GOT3 (cell line): ENCODE measurements at places on chromosomes 1 and 21.

DNA sequence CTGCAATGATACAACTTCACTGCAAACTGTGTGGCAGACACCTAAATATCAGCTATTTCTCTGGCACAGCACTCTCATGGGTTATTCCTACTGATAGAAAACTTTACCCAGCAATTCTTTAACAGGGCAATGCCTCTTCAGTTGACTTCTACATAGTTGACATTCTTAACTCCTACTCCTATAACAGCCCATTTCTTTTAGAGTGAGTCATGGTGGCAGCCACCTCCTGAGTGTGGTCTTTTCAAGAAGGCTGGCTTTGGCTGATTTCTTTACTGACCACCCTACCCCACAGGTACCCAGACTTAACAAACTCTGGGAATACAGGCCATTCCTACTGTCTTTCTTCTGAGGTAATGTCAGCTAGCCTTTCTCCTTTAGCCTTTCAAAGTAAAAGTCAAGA, 805.8 kb upstream of the ADGRL2 start:
- DNase-seq: no peak

GRCh38 chr1:225435957-225436392, 8.1 kb upstream of the LBR start:
- no peak for DNase-seq

DNA sequence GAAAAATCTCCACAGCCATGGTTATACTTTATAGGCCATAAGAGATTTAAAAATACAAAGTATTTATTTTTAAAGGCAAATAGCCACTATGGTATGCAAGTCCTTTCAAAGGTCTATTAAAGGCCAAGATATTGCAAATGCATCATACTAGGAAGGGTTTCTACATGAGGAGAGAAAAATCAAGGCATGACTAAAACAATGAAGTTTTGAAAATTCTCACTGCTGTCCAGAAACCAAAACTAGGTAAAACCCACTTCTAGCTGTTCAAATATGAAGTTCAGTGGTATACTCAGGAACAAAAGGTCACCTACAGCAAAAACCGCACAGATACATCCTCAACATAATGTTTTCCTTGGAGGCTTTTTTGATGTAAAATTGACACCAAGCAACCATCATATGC, 75.0 kb downstream of the EPS15 start:
- no peak for DNase-seq

- DNase-seq: no peak
Observed at GRCh38 chr1:174075245-174075692, 53.1 kb upstream of the RC3H1 start.

DNA sequence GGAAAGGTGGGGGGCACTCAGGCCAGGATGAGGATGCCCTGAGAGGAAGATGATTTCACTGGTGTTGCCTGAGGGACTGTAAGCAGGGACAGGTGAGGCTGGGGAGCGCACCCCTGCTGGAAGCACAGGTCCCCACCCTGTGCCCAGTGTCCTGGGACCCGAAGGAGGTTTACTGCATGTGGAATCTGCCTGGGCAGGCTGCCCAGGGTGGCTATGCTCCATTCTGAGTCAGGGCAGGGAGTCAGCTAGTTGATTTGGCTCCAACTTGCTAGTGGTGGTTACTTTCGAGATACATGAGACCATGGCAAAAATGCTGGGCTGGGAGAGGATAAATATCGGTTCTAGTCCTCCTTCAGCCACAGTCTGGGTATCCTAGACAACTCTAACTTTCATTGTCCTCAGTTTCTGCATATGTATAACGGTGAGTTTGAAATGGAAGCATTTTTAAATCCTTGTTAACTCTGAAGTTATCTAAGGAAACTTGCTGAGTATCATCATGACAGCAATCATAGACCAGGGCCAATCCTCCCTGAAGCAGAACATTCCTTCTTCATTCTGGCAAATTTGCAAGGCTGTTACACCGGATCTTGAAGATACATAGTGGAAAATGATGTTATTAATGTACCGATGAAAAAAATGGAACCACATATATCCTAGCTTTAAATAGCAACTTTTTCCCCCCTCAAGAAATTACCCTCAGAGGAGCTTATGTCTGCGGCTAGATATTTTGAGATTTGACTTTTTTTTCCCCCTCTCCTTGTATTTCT, 7.7 kb downstream of the TLR5 start:
- DNase-seq: peak; percentile 18

DNA sequence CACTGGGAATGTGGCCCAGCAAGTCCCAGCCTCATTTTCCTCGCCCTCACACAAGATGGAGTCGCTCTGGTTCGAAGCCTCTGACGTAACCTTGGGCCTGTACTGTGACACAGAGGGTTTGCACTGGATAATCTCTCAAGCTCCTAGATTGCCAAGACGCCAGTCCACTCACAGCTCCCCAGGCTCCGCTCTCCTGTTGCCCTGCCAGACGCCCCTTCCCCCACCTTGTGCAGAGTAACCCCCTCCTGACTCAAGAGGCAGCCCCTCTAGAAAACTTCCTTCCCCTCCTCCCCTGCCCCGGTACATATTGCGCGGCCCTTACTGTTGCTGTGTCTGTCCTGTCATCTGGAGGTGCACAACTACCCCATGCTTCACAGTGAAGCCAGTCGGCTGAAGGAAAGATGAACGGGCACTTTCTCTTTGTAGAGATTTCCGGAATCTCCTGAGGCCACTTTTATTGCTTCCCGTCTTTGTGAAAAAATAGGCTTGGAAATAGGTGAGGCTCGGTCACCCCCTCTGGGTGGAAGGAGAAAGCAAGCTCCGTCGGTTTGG, 981 bp upstream of the KIAA1614 start:
- DNase-seq: no peak

DNA sequence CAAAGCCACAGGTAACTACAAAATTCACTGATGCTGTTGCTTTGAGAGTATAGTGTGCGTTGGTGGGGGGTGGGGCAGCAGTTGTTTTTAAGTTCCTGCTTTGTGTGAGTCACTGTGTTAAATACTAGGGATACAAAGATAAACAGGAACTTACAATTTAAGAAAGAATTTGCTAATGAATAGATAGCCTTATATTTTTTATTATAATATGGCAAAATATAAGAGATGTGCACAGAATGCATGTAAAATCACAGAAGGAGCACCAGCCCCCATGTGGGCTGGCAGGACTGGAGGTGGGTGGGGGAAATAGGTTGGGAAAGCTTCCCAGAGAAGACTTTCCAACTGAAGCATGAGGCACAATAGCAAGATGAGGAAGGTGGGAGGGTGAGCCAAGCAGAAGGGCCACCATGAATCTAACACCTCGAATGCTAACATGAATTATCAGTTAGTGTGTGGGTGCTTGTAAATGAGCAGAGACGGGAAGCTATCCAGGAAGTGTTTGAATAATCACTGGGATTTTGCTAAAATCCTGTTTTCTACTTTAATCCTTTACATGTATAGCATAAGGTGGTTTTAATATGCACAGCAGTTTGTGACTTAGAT, 57.0 kb upstream of the RAVER2 start:
- DNase-seq: no peak

DNA sequence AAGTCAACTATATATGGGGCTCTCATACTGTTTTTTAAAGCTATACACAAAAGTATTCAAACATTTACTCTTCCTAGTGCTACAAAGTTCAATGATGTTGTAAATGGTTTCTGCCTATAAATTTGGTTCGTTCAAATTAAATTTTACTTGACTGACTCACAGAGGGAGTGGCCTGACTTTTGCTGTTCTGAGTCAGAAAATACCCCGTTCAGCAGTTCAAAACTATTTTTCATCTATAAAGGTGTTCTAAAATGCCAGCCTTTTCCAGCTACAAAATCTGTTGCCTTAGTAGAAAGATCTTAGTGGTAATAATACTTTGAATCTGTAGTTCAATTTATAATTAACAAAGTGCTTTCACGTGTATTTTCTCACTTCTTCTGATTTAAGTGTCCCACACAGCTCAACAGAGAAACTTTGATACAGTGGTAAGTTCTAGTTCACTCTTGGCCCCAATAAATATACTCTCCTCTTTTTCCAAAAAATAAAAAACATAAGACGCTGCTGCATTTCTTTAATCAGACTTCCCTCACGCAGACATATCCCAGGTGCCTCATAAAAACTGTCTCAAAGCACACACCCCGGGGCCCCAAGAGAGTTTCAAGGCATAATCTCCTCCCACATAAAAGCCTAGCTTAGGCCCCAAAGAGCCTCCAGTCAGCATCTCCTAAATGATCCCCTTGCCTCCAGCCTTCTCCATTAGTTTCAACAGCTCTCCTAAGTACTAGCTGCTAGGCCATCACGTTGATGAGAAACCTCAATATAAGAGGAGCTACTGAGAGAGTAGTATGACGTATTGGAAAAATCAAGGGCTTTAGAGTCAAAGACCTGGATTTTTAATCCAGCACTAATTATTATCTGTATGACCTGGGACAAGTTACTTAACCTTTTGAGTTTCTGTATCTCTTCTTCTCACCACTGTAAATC, 3.2 kb downstream of the PTP4A2 start:
- DNase-seq: no peak

- no peak for DNase-seq
Observed at GRCh38 chr1:38561725-38562124, 297.8 kb downstream of the RRAGC start.

DNA sequence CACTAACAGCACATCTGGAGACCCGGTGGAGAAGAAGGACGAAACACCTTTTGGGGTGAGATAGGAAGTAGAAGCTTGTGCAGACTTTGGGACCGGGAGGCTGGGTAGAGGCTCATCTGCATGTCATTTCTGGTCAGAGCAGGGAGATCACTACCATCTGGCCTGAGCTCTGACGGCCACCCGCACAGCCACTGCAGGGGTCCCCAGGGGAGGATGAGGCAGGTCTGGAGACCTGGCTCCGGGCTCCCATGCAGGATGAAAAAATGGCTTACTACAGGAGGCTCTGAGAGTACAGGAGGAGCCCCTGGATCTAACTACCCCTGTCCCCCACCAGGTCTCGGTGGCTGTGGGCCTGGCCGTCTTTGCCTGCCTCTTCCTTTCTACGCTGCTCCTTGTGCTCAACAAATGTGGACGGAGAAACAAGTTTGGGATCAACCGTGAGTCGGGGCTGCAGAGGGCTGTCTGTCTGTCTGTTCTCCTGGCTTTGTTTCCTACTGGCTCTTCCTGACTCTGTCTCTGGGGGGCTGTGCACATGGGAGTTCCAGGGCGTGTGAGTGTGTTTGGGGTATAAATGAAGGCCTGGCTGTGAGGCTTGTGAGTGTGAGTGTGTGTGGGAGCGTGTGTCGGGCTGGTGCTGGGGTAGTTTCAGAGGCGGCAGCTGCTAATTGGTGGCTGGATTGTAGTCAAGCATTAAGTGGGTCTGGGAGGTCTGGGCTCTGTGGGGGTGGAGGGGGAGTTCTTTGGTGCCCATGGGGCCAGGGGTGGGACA, 14.1 kb downstream of the NTRK1 start:
- no peak for DNase-seq

- DNase-seq: no peak
Observed at GRCh38 chr1:184622136-184622823, 132.4 kb downstream of the EDEM3 start.

DNA sequence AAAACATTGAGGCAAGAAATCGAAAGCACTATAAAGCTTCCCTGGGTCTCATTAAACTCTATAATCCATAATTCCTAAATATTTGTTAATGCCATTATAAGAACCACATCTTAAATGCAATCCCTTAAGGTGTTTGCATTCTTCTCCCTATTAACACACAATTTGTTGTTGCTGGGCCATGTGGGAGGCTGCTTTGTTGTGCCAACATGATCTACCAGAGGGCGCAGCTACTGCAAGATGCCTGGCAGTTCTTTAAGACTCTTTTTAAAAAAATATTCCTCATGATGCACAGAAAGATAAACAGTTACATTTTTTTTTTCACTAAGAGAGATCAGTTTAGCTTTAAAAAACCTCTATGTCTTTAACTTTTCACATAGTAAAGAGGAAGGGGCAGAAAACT, 39.0 kb upstream of the BCAS2 start:
- no peak for DNase-seq

DNA sequence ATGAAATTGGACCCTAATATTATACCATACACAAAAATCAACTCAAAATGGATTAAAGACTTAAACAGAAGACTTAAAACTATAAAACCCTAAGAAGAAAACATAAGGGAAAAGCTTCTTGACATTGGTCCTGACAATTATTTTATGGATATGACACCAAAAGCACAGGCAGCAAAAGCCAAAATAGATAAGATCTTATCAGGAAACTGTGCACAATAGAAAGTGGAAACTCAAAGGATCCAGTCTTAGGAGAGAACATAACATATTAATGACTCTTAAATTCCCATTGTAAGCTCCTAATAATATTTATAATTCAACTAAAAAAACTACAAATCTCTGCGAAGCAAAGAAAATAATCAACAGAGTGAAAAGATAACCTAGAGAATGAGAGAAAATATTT, 39.8 kb downstream of the RGS13 start:
- DNase-seq: no peak

GRCh38 chr1:173527151-173527826, 50.2 kb downstream of the PRDX6 start:
- no peak for DNase-seq

GRCh38 chr1:210696709-210697108, 368.0 kb downstream of the HHAT start:
- DNase-seq: no peak

DNA sequence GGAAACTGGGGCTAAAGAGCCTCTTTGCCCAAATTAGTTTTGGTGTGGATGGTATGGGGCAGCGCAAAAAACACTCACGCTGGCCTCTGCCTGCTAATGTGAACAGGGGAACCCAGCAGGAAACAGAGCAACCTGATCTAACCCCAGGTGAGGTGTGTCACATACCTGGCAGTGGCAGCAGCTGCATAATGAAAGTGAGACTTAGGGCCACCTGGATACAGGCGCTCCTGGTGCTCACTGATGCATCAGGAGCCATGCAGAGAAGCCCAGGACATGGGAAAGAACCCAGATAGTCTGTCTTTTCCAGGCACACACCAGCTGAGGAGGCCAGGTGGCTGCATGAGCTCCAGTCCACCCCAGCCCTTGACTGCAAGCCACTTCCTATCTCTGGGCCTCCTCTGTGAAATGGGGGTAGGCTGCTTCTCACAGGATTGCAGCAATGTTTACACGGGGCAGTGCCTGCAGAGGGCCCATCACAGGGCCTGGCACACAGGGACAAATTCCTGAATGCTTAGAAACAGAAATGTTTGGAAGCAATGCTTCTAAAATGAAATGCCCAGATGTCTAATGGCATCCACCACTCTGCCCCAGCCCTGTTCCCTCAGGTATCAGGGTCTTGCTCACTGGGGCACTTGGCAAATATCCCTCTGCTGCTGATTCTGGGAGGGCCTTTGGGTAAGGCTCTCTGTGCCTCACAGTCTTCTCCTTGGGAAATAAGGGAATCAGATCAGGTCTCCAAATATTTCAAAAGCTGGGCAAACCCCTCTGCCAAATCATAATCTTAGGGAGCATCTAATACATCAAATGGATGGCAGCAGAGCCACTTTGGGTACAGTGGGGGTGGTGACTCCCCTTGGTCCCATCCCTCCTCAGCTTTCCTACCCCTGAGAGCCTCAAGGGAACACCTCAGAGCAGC, 19.9 kb downstream of the DHCR24 start:
- no peak for DNase-seq

- no peak for DNase-seq
Observed at GRCh38 chr1:94438692-94439276, 20.6 kb downstream of the ABCD3 start.

GRCh38 chr1:177427811-177428210, 257.1 kb downstream of the BRINP2 start:
- DNase-seq: no peak

GRCh38 chr1:18021242-18021641, 86.4 kb upstream of the IGSF21 start:
- DNase-seq: no peak
